Trophoblast cell (in vitro differentiated cells and primary cell): ENCODE measurements at places on chromosomes 6 and 20.

- no peaks in the 10 kb centered on the region for H3K4me1 ChIP-seq
- no peak overlapping the region for H3K4me3 ChIP-seq
- H3K27ac ChIP-seq = no peak overlapping the region
- no peaks in the 10 kb centered on the region for H3K36me3 ChIP-seq
Observed at GRCh38 chr6:25617997-25618396, 34.0 kb upstream of the SCGN start.

- H3K4me3 ChIP-seq = no peak overlapping the region
- no peak for DNase-seq
- no peaks in the 10 kb centered on the region for H3K36me3 ChIP-seq
- H3K4me1 ChIP-seq = no peaks in the 10 kb centered on the region
- H3K27me3 ChIP-seq = no peaks in the 10 kb centered on the region
Observed at GRCh38 chr6:70531133-70531532, 35.6 kb upstream of the SDHAF4 start.

DNA sequence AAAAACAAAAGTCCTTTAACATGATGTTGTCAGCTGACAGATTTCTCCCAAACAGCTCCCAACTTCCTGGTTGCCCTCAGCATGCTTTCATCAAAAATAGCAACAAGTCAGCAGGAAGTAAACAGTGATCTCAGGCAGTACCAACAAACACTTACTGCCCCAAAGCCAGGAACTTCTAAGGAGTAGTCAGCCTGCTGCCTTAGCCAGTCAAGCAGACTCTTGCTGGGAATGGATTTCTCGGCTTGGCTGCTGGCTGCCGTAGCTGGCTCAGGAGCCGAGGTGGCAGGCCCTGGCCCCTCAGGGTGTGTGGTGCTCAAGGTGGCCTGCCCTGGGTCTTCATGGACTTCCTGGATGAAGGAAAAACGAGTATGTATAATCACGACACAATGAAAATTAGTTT, 46.6 kb upstream of the EMILIN3 start:
- no peak overlapping the region for H3K27ac ChIP-seq
- H3K4me1 ChIP-seq = peaks cover 14% of the 10 kb centered on the region
- no peaks in the 10 kb centered on the region for H3K27me3 ChIP-seq
- peaks cover 52% of the 10 kb centered on the region for H3K36me3 ChIP-seq
- DNase-seq = no peak

- H3K4me3 ChIP-seq = no peak overlapping the region
- DNase-seq = no peak
- H3K36me3 ChIP-seq = no peaks in the 10 kb centered on the region
Observed at GRCh38 chr6:144624246-144624645, 339.1 kb downstream of the UTRN start.

DNA sequence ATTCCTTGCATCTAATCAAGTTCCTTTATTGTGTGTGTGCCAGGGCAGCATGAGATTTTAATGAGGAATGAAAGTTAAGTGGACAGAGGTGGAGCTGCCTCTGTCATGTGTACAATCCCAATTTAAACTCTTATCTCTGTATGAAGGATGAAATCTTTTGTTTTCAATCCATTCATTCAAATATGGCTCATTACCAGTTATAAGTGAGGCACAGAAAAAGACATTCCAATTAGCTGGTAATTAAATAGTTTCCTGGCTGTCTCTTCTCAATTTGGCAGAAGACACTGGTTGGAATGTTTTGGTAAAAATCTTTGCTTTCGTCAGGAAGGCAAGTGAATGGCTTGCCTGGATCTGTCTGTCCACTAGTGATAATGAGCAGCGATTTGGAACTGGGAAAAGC, 46.4 kb downstream of the CLVS2 start:
- H3K27me3 ChIP-seq = no peaks in the 10 kb centered on the region
- H3K4me1 ChIP-seq = no peaks in the 10 kb centered on the region
- no peak overlapping the region for H3K4me3 ChIP-seq
- H3K36me3 ChIP-seq = no peaks in the 10 kb centered on the region
- no peak for DNase-seq
- H3K27ac ChIP-seq = no peak overlapping the region

GRCh38 chr6:156924246-156924645, 147.1 kb downstream of the ARID1B start:
- no peaks in the 10 kb centered on the region for H3K36me3 ChIP-seq
- no peak for DNase-seq
- H3K4me1 ChIP-seq = peaks cover 4% of the 10 kb centered on the region
- no peak overlapping the region for H3K4me3 ChIP-seq

GRCh38 chr6:44227148-44227793, 3.9 kb downstream of the SLC29A1 start:
- H3K36me3 ChIP-seq = peaks cover 30% of the 10 kb centered on the region
- H3K27me3 ChIP-seq = no peaks in the 10 kb centered on the region
- no peak overlapping the region for H3K4me3 ChIP-seq
- DNase-seq = no peak

DNA sequence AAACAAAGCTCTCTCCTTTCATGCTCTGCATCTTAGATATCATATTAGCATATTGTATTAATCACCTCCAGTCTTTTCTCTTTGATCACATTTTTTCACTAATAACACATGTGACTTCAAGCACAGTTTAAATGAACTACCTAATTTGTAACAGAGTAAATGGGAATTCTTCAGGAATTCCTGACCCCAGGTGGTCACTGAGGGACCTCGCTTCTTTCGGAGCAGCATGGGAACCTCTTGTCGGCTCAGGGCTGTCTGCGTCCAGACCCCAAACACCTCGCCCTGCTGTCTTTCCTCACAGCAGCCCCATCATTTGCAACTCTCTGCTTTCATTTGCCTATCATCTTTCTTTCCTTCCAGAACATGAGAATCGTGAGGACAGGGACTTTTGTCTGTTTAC, 103.5 kb downstream of the DACT2 start:
- no peaks in the 10 kb centered on the region for H3K4me1 ChIP-seq
- no peak for DNase-seq
- H3K36me3 ChIP-seq = no peaks in the 10 kb centered on the region
- no peak overlapping the region for H3K27ac ChIP-seq
- H3K4me3 ChIP-seq = no peak overlapping the region

- H3K4me1 ChIP-seq = no peaks in the 10 kb centered on the region
- no peaks in the 10 kb centered on the region for H3K36me3 ChIP-seq
- no peak for DNase-seq
- no peak overlapping the region for H3K27ac ChIP-seq
- no peaks in the 10 kb centered on the region for H3K27me3 ChIP-seq
- no peak overlapping the region for H3K4me3 ChIP-seq
Observed at GRCh38 chr6:93260881-93261280, 158.5 kb downstream of the EPHA7 start.

- no peak overlapping the region for H3K27ac ChIP-seq
- peaks cover 5% of the 10 kb centered on the region for H3K4me1 ChIP-seq
- H3K4me3 ChIP-seq = no peak overlapping the region
- peak; percentile 55 for DNase-seq
- no peaks in the 10 kb centered on the region for H3K36me3 ChIP-seq
Observed at GRCh38 chr6:137820952-137821351, 46.1 kb upstream of the TNFAIP3 start.

DNA sequence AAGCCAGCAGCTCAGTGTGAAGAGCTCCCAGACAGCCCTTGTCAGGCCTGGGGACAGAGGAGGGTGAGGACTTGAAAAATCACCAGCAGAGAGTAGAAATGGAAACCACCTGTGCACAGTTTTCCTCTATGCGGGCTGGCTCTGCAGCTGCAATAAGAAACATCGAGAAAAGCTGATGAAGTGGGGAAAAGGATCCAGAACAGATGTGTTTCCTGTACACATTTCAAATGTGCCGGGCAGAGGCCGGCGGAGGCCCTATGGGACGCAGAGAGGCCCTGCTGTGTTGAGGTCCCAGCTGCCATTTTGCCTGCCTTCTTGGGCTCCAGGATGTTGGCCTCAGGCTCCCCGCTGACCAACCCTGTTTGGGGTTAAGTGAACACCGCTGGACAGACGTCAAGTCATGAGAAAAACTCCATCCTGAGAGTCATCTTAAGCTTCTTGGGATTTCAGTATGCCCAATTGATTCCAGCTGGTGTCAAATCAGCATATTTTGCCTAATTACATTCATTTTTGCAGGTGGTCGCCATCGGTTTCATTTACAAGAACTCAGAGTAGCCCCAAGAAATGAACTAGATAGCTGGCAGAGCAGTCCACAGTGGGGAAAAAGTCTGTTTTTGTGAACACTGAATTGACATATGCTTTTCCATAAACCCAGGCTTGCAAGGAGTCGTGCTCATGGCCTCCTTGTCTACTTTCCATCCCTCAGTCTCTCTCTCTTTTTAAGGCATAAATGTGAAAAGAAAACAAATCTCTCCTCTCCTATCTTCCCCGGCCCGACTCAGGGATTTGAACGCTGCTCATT, 150.4 kb upstream of the PHACTR3 start:
- H3K27ac ChIP-seq = no peak overlapping the region
- no peaks in the 10 kb centered on the region for H3K27me3 ChIP-seq
- no peak for DNase-seq
- no peak overlapping the region for H3K4me3 ChIP-seq
- peaks cover 2% of the 10 kb centered on the region for H3K4me1 ChIP-seq

- no peaks in the 10 kb centered on the region for H3K4me1 ChIP-seq
- H3K27ac ChIP-seq = no peak overlapping the region
- no peak overlapping the region for H3K4me3 ChIP-seq
- no peaks in the 10 kb centered on the region for H3K27me3 ChIP-seq
- no peak for DNase-seq
- peaks cover 25% of the 10 kb centered on the region for H3K36me3 ChIP-seq
Observed at GRCh38 chr6:4902363-4902762, 101.5 kb downstream of the RPP40 start.

DNA sequence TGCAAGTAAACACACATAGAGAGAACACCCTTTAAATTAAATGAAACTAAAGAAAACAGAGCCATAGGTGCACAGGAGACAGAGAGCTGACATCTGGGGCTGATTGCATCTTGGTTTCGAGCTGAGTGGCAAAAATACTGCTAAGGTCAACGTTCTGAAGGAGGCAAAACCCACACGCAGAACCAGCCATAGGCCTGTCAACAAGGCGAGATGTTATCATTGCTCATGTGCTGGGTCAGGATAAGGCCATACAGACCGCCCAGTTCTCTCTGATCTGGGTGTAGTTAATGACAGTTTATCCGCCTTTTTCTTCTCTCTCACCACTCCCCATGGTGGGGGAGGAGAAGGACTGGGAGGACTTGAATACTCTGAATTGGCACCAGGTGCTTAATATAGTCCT, 4.5 kb upstream of the FAM110A start:
- no peaks in the 10 kb centered on the region for H3K27me3 ChIP-seq
- peak; percentile 73 for DNase-seq
- peaks cover under 1% of the 10 kb centered on the region for H3K4me1 ChIP-seq
- H3K36me3 ChIP-seq = no peaks in the 10 kb centered on the region
- no peak overlapping the region for H3K4me3 ChIP-seq
- no peak overlapping the region for H3K27ac ChIP-seq

DNA sequence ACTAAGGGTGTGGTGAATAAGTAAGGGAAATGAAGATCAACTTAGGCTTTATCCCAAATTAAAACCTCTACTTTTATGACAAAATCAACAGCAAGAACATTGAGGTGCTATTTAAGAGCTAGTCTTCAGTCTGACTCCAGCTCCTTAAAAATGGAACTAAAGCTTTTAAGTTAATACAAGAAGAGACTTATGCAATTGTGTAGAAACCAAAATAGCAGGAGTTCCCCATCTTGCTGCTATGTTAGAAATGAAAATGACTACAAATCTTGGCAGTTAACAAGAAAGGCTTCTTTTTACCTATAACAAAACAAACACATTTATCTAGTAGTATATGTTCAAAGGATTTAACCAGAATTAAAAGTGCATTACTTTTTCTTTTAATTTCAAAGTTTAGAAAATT, 25.7 kb downstream of the HMGN3 start:
- H3K36me3 ChIP-seq = peaks cover 8% of the 10 kb centered on the region
- no peak overlapping the region for H3K4me3 ChIP-seq
- H3K27ac ChIP-seq = no peak overlapping the region

GRCh38 chr20:63814891-63815614, 16.0 kb downstream of the ZBTB46 start:
- no peaks in the 10 kb centered on the region for H3K4me1 ChIP-seq
- no peak for DNase-seq

- no peaks in the 10 kb centered on the region for H3K4me1 ChIP-seq
- H3K4me3 ChIP-seq = no peak overlapping the region
- H3K27ac ChIP-seq = no peak overlapping the region
- no peaks in the 10 kb centered on the region for H3K27me3 ChIP-seq
- no peaks in the 10 kb centered on the region for H3K36me3 ChIP-seq
Observed at GRCh38 chr6:63882208-63882607, 246.6 kb downstream of the PHF3 start.

- H3K4me3 ChIP-seq = no peak overlapping the region
- H3K4me1 ChIP-seq = peaks cover 10% of the 10 kb centered on the region
- DNase-seq = no peak
- H3K27me3 ChIP-seq = no peaks in the 10 kb centered on the region
Observed at GRCh38 chr20:57165427-57166004, 100.9 kb downstream of the BMP7 start.

GRCh38 chr20:17538517-17539170, 7.5 kb upstream of the BFSP1 start:
- no peaks in the 10 kb centered on the region for H3K36me3 ChIP-seq
- DNase-seq = peak; percentile 73
- peaks cover 3% of the 10 kb centered on the region for H3K4me1 ChIP-seq
- H3K27me3 ChIP-seq = no peaks in the 10 kb centered on the region
- H3K4me3 ChIP-seq = no peak overlapping the region
- H3K27ac ChIP-seq = no peak overlapping the region

DNA sequence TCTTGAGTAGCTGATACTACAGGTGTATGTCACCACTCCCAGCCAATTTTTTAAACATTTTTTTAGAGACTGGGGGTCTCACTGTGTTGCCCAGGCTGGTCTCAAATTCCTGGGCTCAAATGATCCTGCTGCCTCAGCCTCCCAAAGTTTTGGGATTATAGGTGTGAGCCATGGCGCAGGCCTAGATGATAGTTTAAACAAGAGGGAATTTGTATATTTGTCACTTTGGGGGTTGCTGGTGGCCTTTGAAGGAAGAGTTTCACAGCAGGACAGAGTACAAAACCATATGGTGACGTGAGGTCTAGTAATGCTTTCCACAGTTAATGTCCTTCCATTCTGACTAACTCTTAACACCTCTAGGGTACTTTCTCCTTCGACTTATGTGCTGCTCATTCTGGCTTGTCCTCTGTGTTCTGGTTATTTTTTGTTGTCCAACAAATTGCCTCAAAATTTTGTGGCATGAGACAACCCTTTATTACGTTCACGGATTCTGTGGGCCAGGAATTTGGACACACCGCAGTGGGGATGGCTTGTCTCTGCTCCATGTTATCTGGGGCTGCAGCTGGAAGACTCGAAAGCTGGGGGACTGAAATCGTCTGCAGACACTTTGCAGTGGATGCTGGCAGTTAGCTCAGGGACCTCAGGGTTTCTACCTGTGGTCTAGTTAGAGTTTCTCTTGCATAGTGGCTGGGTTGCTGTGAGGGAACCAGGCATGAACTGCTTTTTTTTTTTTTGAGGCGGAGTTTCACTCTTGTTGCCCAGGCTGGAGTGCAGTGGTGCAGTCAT, 23.0 kb upstream of the IER3 start:
- H3K36me3 ChIP-seq = no peaks in the 10 kb centered on the region
- peaks cover 51% of the 10 kb centered on the region for H3K4me1 ChIP-seq
- no peak for DNase-seq

GRCh38 chr20:5065879-5066383, 53.8 kb downstream of the PCNA start:
- H3K36me3 ChIP-seq = no peaks in the 10 kb centered on the region
- peak; percentile 99 for DNase-seq
- no peaks in the 10 kb centered on the region for H3K27me3 ChIP-seq
- no peak overlapping the region for H3K4me3 ChIP-seq
- H3K4me1 ChIP-seq = no peaks in the 10 kb centered on the region
- H3K27ac ChIP-seq = no peak overlapping the region

GRCh38 chr20:20731945-20732296, 19.5 kb upstream of the RALGAPA2 start:
- no peak overlapping the region for H3K27ac ChIP-seq
- DNase-seq = peak; percentile 45
- no peaks in the 10 kb centered on the region for H3K27me3 ChIP-seq
- no peaks in the 10 kb centered on the region for H3K36me3 ChIP-seq
- no peaks in the 10 kb centered on the region for H3K4me1 ChIP-seq
